ENCODE measurements at places on chromosomes 1 and 21.

- DNase-seq, result no peak
These were observed 21.8 kb upstream of the SPOCD1 start for GRCh38 chr1:31837451-31838158.

GRCh38 chr1:25863486-25864262, 4.4 kb upstream of the AUNIP start:
- DNase-seq, result no peak

GRCh38 chr1:32052887-32053286, 19.9 kb upstream of the TMEM39B start:
- DNase-seq, result no peak

DNA sequence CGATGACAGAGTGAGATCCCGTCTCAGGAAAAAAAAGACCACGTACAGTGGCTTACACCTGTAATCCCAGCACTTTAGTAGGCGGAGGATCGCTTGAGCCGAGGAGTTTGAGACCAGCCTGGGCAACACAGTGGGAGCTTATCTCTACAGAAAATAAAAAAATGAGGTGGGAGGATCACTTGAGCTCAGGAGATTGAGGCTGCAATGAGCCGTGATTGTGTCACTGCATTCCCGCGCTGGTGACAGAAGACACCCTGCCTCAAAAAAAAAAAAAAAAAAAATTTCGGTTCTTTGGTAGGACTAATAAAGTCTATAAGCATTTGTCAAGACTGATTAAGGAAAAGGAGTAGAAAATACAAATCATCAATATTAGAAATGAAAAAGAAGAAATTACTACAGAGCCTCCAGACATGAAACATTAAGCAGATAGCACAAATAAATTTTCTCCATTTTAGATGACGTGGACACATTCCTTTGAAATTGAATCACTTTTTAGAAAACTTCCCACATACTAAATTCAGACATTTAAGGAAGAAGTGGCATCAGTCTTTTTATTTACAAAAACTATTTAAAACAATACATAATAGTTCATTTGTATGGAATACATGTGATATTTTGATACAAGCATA, 30.4 kb downstream of the MORC3 start:
- no peak for DNase-seq

DNA sequence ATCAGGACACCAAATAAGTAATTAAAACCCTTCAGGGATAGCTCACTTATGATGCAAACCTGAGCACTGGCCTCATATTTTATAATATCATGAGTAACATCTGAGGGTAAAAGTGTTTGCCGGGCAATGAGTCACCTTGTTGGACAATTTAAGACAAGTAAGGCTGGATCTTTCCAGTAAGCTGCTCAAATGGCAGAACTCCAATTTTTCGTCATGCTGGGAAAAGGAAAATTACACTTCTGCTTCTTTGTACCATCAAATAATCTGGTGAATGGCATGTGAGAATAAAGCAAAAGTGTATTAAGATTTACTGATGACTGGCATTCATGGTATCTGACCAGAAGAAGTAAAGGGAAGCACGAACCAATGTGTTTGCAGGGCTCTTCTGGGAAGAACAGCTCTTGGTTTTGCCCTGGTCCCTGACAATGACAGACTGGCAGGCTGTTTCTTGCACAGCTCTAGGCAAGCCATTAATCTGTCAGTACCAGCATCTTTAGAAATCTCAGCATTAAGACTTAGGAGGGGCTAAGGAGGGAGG, 392.2 kb downstream of the VAV3 start:
- no peak for DNase-seq

DNA sequence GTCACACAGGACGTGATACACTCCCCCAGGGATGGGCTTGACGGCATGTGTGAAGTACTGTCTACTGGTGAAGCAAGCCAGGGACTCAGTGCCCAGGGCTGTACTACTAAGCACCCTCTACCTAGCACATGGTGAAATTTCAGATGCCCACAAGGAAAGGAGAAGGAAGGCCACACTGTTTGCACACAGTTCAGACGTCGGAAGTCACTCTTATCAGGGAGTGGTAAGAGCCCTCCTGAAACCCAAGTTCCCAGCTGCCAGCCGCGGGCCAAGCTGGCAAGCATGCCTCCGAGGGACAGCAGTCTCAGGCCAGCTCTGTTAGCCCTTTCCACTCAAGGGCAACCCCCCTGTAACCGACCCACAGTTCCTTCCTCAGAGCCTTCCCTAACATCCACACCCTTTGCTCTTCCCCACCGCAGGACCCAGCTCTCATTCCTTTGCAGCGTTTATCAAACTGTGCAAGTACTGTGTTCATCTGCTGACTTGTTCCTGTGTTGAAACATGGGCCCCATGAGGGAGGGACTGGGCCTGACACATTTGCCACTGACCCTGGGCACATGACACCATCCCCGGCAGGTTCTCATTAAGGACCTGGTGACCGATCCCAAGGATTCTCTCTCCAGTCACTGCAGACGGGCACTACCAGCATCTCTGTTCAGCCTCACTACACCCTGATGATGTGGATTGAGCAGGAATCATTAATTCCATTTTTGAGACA, 58.5 kb downstream of the SLC66A1 start:
- no peak for DNase-seq

- DNase-seq, result no peak
These were observed 123.4 kb upstream of the CSF3R start for GRCh38 chr1:36605942-36606640.

GRCh38 chr21:22223385-22223784, 1225.2 kb downstream of the NCAM2 start:
- DNase-seq, result no peak

GRCh38 chr1:109613361-109614147, 5.9 kb downstream of the GNAT2 start:
- no peak for DNase-seq

- DNase-seq, result no peak
These were observed 5.0 kb upstream of the TRABD2B start for GRCh38 chr1:48002142-48002541.

- DNase-seq, result no peak
These were observed 36.5 kb downstream of the PIK3CD start for GRCh38 chr1:9687874-9688582.

DNA sequence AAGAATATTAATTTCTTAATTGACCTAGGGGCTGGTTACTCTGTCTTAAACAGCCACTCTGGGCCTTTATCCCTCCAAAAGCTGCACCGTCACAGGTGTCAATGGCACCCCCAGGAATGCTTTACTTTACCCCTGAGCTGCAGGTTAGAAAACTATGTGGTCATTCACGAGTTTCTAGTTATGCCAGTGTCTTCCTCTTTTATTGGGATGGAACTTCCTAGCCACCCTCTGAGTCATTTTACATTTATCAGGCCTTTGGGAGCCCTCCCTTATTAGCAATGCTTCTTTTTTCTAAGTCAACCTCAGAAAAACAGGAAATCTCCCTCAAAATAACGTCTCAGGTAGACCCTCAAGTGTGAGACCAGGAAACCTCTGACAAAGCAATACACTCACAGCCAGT, 59.4 kb upstream of the USH2A start:
- no peak for DNase-seq

- no peak for DNase-seq
These were observed 8.0 kb upstream of the YBX1 start for GRCh38 chr1:42674214-42674613.

GRCh38 chr1:89974256-89974655, 20.7 kb upstream of the ZNF326 start:
- no peak for DNase-seq

- DNase-seq, result no peak
These were observed 46.0 kb upstream of the GUCA2A start for GRCh38 chr1:42210421-42211133.

DNA sequence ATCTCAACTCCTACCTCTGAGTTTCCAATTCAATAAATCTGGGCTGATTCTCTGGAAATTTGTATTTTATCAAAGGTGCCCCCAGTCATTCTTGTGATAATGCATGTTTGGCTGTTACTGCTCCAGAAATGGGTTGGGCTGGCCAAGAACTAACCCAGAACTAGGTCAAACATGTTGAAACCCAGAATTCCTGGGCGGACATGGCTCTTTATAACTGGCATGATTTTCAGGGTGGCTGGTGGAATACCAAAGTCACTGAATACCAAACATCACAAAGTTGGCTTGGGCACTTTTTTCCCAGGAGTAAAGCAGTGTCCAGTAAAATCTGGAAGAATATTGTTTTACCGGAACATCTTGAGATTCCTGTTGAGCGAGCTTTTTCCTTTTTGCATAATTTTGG, 89.4 kb upstream of the S1PR1 start:
- DNase-seq, result no peak

- no peak for DNase-seq
These were observed 148.7 kb upstream of the SPAG17 start for GRCh38 chr1:118333601-118334210.

- no peak for DNase-seq
These were observed 58.9 kb downstream of the DIPK1A start for GRCh38 chr1:92902406-92902744.

DNA sequence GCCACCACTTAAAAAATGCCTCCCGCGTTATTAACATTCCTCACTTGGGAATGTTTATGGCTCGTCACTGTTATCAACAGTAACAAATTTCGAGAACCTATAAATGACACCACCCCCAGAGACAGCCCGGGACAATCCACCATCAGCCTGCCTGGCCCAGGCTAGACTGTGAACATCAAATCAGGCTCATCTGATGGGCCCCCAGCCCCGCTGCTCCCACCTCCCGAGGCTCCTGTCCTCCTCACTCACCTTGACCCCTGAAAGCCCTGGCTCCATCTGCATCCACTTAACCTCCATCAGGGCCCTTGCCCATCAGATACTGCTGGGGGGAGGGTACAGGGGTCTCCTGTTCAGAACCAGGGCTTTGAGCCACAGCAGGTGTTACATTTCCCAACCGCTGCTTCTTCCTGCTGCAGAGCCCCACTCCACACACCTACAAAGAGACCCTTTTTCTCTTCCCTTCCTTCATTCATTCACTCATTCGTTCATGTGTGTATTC, 156.5 kb upstream of the VAMP3 start:
- no peak for DNase-seq

DNA sequence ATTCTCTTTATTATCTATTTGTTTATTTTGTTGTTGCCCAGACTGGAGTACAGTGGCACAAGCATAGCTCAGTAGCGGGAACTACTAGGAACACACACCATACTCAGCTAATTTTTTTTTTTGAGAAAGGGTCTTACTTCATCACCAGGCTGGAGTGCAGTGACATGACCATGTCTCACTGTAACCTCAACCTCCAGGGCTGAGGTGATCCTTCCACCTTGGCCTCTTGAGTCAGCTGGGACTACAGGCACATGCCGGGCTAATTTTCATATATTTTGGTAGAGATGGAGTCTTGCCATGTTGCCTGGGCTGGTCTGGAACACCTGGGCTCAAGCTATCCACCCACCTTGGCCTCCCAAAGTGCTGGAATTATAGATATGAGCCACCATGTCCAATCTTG, 5.3 kb upstream of the TXNIP start:
- DNase-seq, result no peak

DNA sequence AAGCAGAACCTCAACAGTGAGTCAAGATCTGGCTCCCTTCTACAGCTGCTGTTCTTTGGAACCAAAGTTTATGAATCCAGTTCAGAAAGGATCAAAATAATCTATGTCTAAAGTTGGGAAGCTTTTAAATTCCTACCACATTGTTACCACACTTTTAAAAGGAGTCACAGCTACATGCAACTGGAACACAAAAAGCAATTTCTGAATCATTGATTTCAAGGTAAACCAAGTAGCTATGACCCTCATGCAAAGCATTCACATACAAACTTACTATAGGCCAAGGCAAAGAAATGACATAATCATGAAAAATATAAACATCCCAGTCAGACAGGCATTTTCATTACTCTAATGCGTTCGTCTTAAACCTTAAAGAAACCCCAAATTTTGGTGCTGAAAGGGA, 3.5 kb downstream of the SIPA1L2 start:
- no peak for DNase-seq

DNA sequence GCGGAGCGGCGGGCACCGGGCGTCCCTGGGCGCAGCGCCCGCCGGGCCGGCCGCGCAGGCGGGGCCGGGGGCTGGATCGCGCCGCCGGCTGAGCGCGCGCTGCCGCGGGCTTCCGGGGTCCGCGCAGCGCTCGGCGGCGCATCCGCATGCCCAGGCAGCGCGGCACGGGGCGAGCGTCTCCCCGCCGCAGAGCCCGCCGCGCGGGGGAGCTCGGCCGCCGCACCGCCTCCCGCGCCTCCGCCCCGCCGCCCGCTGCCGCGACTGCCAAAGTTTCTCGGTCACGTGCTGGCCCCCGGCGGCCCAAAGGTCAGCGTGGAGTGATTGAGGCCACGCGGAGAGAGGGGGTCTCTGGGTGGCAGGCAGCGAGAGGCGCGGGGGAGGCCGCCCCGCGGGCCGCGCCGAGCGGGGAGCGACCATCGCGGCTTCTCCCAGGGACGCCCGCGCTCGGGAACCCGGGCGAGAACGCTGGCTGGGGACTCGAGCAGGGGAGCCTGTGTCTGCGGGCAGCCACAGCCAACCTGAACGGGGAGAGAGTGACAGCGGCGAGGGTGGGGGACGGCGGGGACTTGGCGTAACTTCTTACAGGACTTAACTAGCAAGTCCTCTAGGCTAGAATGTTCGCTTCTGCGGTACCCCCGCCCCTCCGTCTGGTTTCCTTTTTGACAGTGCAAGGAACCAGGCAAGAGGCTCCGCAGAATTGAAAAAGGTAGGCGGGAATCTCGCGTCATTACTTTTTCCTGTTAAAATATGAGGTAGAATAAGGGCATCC, at the start of gene ILDR2:
ILDR2 (minus strand) TSS at position 180 of the 769 bp plus-strand sequence. CDS start 272 bp downstream, outside the sequence.
- DNase-seq, result peak; percentile 68

- no peak for DNase-seq
These were observed 168.0 kb upstream of the NR5A2 start for GRCh38 chr1:199859491-199859933.

DNA sequence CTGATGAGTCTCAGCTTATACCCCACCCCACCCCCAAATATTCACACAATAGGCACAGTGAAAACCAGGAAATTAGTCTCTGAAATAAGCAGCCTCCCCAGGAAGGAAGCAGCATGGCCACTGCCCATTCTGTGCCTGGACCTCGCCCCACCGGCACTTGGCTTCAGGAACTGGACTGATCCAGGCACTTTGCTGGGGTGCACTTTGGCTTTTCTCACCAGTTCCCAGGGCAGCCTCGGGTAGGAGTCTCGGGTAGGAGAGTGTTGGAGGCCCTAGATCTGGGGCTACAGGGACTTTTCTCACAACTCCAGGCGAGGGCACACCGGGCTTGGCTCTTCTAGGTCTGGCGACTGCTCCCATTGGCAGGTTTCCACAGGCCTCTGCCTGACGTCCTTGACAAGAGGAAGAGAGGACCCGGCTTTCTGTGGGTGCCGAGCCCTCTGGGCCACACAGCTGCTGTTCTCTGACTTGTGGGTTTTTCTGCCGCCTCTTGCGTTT, 18.7 kb downstream of the ADARB1 start:
- no peak for DNase-seq

GRCh38 chr1:62237361-62237760, 42.7 kb downstream of the L1TD1 start:
- no peak for DNase-seq

GRCh38 chr1:53413175-53414001, 45.8 kb upstream of the DMRTB1 start:
- no peak for DNase-seq

DNA sequence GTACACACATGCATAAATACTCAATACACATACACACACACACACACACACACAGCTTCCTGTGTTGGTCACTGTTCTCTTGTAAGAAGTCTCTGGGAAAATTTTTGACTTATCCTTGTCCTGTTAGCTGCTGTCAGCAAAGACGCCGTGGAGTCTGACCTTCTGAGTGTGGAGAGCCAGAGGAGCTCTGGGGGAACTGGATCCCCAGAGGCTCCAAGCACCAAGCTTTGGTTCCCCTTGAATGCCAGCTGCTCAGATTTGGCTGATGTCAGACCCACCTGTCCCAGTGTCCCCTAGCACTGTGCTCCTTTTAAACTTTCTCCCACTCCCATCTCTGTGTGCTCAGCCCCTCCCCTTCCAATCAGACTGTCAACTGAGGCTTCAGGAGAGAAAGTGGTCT, 319.1 kb downstream of the CAMTA1 start:
- no peak for DNase-seq

GRCh38 chr1:220367833-220368232, 95.6 kb upstream of the RAB3GAP2 start:
- DNase-seq, result no peak

Data from ascending aorta (tissue), 2 donors.